Hematopoietic multipotent progenitor cell treated with erythropoietin and hydrocortisone succinate and interleukin-3 and kit ligand, for 15 days (in vitro differentiated cells): ENCODE measurements at places on chromosomes 6 and 20.

DNA sequence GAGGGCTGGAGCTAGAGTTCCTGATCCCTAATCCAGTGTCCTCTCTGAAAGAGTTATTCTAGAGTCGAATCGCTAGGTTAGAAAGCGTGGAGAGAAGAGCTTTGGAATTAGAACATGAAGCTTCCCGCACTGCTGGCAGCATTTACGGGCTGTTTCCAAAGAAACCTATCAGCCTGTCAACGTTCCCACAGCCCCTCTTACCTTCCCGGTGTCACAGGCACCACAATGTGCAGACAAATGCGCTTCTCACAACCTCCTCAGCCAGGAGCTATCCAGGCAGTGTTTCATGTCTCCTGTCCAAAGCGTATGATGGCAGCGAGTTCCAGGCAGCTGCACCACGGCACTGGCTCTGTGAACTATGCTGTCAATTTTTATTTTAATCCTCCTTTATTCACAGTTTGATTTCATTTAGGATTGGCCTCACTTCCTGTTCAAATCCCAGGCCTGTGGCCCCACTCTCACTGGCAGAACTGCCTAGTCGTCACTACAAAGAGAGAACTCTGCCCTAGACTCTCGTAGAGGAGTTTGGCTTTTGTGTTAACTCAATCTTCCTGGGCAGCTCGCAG, 322.8 kb upstream of the SOX4 start:
- no peak for DNase-seq

DNA sequence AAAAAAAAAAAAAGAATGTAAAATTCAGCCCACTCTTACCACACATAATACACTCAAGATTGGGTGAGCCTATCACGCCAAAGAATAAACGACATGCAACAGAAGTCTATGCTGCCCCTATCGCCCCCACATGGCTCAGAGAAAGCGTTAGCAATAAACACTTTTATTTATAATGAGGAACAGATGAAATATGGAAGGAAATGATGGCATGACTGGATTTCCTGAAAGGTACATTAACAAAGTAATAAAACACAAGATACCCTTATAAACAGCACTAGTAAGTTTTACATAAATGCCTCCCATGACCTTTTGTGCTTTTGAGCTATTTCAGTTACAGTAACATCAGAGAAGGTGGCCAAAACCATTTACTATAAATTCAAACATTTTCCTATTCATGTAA, 71.4 kb upstream of the SCAF8 start:
- DNase-seq = no peak

DNA sequence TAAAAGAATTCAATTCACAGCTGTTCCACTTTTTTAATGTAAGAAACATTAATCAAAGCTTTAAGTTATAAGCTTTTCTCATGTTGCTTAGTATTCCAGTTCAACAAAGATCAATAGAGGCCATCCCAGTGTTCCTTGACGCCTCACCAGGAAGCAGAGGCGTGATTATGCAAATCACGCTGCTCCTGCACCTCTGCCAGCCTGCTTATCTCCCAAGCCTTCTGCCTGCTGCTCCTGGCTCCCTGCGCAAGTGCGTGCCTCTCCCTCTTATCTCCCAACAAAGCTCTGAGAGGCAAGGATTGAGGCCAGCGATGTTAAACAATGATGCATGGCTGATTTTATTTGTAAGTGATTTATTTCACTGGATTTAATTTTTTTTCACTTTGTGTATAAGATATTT, 42.8 kb downstream of the INSM1 start:
- DNase-seq = no peak

DNA sequence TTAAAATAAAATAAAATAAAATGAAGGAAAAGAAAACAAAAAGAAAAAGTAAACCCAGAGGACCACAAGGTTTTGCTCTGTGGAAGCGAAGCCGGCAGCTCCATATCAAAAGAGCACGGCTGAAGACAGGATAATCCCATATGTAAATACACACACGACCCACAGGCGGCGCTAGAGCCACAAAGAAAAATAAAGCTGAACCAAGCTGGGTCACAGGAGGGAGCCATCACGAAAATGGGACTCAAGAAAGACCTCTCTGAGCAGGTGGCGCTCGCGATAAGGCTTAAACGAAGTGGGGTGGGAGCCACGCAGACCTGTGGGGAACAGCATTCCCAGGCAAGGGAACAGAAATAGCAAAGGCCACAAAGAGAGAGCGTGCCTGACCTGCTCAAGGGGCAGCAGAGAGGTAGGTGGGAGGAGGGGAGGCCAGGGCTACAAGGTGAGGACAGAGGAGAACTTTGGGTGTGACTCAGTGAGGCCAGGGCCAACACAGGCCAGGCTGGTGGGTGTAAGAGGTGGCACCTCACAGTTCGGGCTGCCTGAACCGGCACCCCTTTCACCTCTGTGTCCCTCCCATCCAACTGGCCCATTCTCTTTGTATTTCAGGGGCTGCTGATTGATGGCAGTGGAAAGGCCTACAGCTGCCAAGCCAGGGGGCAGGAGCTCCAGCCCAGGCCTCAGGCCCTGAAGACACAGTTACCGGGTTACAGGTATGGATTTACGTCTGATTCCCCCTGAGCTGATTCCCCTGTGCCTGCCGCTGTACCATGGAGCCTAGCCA, 26.0 kb downstream of the PTGIS start:
- DNase-seq = peak; percentile 58

DNA sequence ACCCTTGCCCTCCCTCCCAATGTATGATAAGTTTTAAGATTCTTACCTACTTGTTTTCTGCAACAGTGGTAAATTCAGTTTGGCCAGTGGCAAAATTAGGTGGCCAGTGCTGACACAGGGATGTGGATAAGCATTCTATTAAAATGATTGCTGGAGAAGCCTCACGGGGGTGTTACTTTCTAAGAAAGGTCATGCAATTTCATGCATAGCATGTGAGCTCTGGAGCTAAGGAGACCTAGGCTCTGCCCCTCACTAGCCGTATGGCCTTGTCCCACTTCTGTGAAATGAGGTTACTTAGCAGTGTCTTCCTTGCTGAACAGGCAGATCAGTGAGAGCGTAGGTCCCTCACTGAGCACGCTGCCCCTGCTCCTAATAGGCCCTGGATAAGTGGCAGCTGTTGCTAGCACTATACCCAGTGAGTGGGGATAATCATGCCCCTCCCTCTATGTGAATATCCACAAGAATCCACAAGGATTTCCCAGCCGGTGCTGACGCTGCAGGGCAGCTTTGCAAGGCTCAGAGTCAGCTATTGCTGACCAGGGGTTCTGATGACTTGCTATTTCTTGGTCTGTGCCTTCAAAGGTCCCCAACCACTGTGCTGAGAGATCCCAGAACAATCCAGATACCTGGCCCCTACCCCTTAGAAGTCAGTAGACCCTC, 86.5 kb upstream of the MRPS10 start:
- DNase-seq = no peak
